ENCODE measurements at places on chromosomes 3 and 15.

DNA sequence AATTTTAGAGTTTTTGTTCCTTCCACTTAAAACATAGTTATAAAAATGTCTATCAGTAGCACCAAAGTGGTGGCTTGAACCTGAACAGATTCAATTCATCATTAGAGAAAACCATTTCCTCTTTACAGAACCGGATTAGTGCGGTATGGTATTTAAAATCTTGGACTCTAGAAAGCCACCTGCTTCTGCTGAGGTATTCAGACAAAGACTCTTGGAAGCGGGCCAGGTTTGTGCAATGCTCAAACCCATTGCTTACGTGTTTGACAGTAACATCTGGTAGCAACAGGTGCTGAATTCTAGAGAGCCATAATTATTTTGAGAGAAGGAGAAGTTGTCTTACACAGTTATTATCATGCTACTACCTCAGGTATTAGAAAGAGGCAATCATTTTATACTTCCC lies 290.5 kb downstream of the NAALADL2 start:
- no peak for DNase-seq

- DNase-seq, result no peak
Measured at GRCh38 chr15:56631765-56632164, 101.5 kb downstream of the ZNF280D start.

DNA sequence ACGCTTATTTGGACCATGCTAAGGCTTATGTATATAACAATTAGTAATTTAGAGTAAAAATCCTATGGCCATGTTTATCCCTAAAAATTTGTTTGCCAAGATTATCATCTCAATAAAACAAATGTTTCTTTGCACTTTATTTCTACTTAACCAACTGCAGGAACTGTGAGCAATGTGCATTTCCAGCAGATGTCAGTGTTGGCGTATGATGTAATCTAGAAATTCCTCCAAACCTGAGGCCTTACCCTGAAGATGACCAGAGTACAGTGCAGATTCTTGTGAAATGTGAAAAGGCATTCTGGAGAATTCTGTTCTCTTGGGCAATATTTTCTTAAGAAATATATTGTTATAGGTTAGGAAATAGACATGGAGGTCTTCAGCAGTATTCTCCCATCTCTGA lies 205.9 kb downstream of the MBNL1 start:
- DNase-seq, result no peak

GRCh38 chr15:94231723-94232468 lies 535 bp downstream of the MCTP2 start:
- no peak for DNase-seq

DNA sequence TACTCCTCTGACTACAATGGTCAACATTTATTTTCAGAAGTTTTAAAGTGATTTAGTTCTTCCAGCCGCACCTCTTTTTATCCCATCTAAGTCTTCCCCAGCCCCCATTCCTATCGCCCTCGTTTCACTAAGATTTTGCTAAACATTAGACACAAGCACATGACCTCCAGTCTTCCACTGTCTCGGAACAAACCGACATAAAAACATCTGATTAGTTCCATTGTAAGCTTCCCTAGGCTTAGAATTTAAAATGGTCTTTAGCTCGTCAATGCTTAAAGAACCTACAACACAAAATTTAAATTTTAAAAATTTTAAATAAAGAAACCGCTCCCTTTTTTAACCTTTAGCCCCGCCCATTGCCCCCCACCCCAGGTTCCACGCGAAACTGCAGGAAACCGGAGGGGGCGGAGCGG lies 284 bp upstream of the TSC22D2 start:
- DNase-seq, result no peak

- peak; percentile 58 for DNase-seq
Measured at GRCh38 chr3:61564395-61565059, 3.2 kb downstream of the PTPRG start.

- DNase-seq, result no peak
Measured at GRCh38 chr3:83601704-83602103, 1357.1 kb upstream of the CADM2 start.

- DNase-seq, result no peak
Measured at GRCh38 chr3:167972502-167972901, 123.2 kb downstream of the GOLIM4 start.

- DNase-seq, result no peak
Measured at GRCh38 chr3:130904491-130904890, 10.6 kb downstream of the ATP2C1 start.

- DNase-seq, result no peak
Measured at GRCh38 chr3:23760325-23760724, 45.4 kb upstream of the UBE2E1 start.

DNA sequence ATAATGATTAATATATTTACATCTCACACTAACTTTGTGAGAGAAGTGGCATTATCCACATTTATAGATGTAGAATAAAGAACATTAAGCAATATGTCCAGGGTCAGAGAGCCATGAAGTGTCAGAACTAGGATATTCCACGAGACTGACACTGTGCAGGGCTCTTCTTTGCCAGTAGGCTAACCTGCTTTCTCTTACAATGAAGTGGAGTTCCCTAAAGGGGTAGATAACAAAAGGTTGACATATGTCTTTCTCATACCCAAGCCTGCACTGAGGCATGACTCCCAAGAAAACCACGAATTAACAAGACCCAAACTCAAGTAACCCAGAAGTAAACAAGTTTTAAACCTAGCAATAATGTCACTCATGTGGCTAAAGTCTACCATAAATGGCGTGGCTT lies 191.5 kb upstream of the SLC2A2 start:
- no peak for DNase-seq

- no peak for DNase-seq
Measured at GRCh38 chr3:37457378-37458065, 283.1 kb upstream of the LRRFIP2 start.

DNA sequence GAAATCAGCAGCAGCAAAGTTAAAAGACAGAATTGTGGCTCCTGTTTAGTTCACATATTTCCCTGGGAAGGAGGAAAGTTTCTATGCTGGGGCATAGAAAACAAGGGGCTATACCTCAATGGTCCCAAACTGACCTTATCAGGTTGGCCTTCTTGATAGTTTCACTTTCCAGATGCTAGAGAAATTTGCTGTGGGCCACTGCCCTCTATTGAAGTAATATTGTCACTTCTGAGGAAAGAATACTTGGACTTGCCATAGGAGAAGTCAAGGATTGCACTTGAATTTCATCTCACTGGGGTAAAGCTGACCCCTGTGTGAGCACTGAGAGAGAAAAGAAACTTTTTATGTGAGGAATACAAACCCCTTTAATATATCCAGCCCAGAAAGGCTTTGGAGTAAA lies 49.3 kb upstream of the XCR1 start:
- DNase-seq, result no peak

DNA sequence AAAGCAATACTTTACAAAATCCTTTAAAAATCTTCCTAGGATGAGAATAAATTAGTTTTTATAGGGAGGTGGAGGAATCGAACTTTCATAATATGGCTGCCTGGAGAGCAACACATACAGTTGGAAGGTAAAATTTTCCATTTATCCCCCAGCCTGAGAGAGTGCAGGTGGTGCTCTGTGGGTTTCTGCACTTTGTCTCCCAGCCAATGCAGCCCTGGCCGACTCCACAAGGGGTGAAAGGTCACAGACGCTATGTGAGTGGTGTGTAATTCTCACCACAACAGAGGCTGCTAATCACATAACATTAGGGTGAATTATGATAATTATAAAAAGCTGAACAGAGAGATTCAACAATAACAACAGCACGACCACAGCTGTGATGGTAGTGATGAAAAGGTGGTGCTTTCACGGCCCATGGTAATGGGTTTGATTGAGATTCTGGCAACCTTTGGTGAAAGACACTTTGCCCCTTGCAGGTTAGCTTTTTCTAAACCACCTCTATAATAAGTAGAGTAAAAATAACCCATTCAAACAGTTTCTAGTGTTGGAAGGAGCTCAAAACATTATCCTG lies 30.1 kb upstream of the NANOGP8 start:
- DNase-seq, result no peak

- DNase-seq, result no peak
Measured at GRCh38 chr15:98567951-98568350, 80.4 kb upstream of the IGF1R start.

GRCh38 chr3:126999383-126999782 lies 16.5 kb downstream of the PLXNA1 start:
- peak; percentile 77 for DNase-seq

DNA sequence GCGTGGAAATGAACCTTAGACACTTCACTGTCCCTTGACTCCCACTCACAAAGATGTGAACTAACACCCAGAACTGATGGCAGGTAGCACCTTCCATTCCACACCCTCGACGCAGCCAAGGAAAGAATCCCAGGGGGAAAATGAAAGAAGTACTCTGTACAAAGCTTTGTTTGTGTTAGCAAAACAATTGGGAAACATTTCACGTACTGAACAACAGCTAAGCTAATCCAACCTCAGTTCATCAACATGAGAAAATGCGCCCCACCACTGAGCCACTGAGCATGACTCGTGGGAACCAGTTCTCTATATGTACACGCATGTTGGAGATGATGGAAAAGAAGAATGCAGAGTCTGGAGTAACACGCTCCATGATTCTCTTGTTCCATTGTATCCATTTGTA lies 32.0 kb downstream of the CORO2B start:
- no peak for DNase-seq

- DNase-seq, result no peak
Measured at GRCh38 chr3:80017369-80017768, 249.6 kb upstream of the ROBO1 start.

- DNase-seq, result peak; percentile 60
Measured at GRCh38 chr15:52227456-52227855, 36.3 kb upstream of the GNB5 start.

DNA sequence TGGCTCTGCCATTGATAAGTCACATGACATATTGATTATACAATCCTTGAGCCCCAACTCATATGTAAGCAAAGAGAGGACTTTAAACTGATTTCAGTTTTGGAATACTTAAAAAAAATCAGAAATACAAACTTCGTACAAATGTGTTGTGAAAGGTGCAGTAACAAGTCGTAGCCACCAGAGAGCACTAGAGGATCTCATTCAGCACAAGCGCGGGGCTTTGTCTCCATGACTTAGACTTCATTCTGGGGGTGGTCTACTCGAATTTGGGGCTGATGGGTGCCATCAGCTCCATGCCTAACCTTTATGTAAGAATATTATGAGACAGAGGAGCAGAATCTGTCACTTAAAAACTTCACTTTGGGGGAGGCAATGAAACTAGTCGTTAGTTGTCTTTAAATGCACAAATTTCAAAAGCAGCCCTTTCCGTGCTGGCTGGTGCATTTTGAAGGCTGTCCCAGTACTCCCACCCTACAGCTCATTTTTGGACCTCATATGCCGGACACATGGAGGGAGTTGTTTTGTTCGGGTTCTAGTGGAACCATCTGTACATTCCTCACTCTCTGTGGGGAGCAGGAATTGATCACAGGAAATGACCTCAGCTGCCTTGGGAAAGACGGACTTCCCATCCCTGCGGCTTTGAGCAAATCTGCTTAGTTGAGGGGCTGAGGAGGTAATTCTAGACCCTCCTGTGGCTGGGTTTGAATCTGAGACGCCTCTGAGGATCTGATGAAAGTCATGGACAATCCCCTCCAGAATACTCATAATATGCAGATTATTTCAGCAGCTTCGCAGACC lies 27.5 kb upstream of the MASP1 start:
- peak; percentile 22 for DNase-seq

- DNase-seq, result no peak
Measured at GRCh38 chr3:141389703-141390102, 21.4 kb downstream of the ZBTB38 start.

DNA sequence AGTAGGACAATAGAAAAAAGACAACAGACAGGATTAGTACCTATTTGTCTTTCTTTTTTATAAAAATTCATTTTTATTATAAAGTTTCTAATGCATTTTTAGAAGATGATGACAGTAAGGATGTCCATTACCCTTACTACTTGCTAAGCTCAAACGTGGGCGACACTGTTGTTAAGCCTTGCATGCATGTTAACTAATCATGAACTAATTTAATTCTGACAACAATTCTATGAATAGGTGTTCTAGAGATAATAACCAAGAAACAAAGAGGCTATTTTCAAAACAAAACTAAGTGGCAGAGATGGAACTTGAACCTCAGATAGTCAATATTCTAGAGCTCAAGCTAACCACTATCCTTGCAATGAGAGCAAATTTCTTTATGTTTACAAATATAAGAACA lies 247.9 kb downstream of the GBE1 start:
- no peak for DNase-seq

- DNase-seq, result no peak
Measured at GRCh38 chr15:68409736-68410370, 22.1 kb downstream of the ITGA11 start.

DNA sequence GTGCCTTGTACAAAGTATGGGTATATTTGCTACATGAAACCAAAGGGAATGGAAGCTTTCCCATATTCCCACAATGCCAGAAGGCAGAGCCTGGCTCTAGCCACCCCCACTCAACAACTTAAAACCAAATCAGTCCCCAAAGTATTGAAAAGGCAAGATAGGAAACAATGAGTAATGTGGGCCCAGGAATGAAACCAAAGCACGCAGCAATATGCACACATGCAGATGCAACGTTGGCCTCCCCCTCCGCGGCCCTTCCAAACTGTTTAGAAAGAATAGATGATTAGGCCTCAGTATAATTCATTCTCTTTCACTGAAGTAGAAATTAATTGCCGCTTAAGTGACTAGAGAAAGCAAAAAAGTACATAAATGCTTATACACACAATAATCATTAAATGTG lies 59.1 kb downstream of the THRB start:
- DNase-seq, result no peak

DNA sequence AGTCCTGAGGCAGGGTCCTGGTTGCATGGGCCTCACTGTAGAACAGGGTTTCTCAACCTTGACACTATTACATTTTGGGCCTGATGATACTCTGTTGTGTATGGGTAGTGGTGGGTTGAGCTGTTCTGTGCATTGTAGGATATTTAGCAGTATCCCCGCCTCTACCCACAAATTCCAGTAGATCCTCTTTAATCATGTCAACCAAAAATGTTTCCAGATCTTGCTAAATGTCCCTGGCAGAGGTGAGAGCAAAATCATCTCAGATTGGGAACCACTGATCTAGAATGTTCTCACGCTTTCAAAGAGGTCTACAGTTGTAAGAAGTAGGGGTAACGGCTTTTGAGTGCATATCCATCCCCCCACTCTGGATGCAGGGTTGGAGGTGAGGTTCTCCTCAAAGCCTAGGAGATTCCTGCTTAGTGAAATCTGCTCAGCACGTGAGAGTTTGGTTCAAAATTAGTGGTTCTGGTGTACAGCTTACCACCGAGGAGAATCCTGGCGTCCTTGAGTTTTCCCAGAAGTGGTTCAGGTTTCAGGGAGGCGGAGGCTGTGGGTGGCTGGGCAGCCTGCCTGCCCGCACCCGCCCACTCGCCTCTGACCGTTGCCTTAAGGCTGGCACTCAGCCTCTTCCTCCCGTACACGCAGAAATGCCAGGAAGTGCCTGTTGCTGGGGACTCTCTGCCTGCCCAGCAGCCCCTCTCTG lies 5.3 kb downstream of the ACVR2B start:
- DNase-seq, result no peak

- DNase-seq, result no peak
Measured at GRCh38 chr3:25775936-25776335, 7.3 kb downstream of the NGLY1 start.

GRCh38 chr15:63870487-63871209 lies 36.9 kb upstream of the HERC1 start:
- no peak for DNase-seq

GRCh38 chr3:147191795-147192385 lies 214.5 kb downstream of the ZIC4 start:
- peak; percentile 19 for DNase-seq

- DNase-seq, result no peak
Measured at GRCh38 chr3:109313061-109313460, 3.3 kb downstream of the DPPA2 start.

GRCh38 chr3:46213201-46213600 lies 5.1 kb upstream of the CCR1 start:
- no peak for DNase-seq
